Activated T-cell treated with anti-CD3 and anti-CD28 coated beads for 1 hour (primary cell): ENCODE measurements at places on chromosomes 12 and 14.

DNA sequence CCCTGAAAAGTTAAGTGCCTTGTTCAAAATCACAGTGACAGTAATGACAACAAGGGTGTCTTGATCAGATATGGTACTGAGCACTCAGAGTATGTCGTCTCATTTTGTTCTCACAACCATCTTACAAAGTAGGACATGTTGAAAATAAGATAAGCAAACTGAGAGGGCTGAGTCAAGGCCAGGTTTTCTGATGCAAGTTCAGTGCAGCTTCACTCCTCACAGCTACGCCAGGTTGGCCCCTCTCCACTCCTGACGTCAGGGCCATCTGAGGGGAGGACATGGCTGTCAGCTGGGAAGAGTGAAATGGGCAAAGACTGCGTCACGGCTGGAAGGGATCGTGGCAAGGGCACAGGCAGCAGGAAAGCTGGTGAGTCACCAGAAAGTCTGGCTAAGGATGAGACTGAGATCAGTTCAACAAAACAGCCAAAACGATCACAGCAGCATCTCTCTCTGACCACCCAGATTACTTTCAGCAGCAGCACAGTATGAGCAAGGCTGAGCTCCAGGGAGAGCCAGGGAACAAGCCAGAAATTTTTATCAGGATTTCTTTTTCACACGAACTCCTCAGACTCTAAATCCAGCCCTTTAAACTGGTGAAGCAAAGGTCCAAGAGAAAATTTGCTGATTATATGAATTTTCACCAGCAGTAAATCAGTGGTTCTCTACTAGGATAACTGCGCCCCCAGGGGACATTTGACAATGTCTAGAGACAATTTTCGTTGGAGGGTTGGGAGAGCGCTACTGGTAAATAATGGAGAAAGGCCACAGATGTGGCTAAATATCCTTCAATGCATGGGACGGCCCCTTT is 297.9 kb upstream of the AMIGO2 start:
- no peak for DNase-seq

GRCh38 chr12:49540229-49541139 is 1.7 kb downstream of the KCNH3 start:
- DNase-seq = no peak

DNA sequence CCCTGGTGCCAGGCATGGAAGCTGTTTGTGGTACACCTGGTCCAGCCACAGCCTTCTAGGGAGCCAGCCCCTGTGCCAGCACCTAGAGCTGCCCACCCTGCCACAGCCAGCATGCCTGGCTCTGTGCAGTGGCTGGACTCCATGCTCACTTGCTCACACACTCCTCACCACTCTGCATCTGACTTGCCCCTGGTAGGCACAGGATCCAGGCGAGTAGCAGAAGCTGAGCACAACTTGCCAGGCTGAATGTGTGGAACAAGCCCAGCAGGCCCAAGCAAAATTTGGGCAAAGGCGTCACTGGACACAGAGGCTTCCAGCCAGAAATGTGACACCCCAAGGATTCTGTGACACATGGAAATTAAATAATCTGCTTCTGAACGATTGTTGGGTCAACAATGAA is 106.7 kb downstream of the MYF5 start:
- no peak for DNase-seq

GRCh38 chr14:71399057-71399487 is 491.8 kb downstream of the PCNX1 start:
- no peak for DNase-seq

DNA sequence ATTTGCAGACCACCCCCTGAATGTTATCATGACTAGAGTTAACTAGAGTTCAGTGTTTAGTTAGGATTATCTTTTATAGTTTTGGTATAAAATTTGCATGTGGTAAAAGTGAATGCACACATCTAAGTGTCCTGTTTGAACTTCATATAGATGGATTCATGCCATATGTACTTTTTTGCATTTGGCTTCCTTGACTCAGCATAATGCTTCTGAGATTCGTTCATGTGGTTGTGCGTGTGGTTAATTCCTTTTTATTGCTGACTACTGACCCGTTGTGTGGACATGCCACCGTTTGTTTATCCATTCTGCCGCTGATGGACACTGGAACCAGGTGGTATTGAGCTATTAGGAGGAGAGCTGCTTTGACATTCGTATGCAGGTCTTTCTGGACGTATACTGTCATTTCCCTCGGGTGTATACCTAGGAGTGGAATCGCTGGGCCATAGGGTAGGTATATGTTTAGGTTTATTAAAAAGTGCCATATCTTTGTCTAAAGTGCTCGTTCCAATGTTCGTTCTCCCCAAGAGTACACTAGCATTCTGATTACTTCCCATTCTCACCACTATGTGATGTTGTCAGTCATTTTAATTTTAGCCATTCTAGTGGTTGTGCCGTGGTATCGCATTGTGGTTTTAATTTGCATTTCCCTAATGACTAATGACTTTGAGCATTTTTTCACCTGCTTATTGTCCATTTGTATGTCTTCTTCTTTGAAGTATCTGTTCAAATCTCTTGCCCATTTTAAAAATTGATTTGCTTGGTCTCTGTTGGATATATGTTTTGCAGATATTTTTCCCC is 37.7 kb downstream of the RIN3 start:
- DNase-seq = no peak

DNA sequence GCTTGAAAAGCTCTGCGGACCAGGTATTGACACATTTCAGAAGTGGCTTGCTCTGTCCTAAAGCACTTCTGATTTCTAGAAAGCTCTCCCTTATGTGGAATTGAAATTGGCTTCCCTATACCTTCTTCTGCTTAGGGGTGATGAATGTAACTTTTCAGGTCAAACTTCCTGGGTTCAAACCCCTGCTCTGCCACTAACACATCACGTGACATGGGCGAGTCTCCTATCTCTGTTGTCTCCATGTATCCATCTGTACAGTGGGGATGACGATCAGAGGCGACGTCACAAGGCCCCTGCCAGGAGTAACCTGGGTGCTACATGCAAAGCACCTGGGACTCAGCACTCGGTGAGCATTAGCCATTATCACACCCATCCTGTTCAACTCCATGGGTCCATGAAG is 73.7 kb upstream of the PIWIL1 start:
- DNase-seq = no peak
